A549 (cell line): ENCODE measurements at places on chromosomes 2 and 18.

DNA sequence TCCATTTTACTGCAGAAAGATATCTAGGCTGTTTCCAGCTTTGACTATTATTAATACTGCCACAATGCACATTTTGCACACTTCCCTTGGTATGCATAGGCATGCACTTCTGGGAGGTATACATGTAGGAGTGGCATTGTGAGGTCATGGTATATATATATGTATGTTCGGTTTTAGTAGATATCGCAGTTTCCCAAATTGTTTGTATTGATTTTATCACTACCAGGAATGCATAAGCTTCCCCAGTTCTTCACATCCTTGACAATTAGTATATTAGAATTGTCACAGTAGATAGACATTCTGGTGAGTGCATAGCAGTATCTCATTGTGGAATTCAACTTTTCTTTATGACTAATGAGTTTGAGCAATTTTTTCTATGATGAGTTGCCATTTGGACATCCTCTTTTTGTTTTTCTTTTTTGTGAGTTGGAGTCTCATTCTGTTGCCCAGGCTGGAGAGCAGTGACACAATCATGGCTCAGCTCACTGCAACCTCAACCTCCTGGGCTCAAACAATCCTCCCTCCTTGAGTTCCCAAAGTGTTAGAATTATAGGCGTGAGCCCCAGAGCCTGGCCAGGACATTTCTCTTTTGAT lies 4.2 kb upstream of the GRB14 start:
- no peak for DNase-seq

- no peak for DNase-seq
Measured at GRCh38 chr18:78721981-78722380, 257.6 kb upstream of the SALL3 start.

- DNase-seq, result no peak
Measured at GRCh38 chr18:13302040-13302439, 83.5 kb downstream of the LDLRAD4 start.

- DNase-seq, result no peak
Measured at GRCh38 chr2:106175086-106175850, 18.8 kb downstream of the UXS1 start.

DNA sequence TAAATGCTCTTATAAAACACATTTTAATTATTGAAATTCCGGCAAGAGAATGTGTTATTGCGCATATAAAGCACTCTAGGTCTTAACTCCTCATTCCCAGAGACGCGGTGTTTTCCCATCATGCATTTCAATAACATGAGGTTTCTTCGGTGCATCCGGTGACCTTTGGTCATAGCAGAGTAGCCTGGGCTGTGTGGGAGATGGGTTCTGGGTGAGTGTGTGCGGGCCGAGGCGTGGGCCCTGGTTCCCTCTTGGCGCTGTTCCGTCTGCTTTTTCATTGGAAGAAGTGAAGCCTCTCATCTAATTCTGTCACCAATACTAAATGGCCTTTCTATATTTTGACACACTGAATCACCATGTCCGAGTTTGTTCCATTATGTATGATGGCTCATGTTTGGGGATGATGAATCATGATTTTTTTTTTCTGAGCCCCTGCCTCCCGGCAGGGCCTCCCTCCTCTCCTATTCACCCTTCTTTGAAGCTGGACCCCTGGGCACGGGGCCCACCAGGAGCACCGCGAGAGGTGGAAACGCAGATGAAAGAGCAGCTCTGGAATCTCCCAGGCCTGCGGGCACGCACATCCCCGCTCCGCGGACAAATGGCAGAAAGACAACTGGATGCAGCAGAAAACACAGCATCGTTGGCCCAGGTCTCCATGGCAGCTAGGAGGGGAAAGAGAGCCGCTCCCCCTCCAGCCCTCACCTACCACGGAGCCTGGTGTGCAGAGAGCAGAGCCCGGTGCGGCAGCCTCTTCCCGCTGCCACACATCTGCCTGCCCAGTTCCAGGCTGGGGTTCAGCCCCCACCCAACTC lies 85.8 kb upstream of the HPCAL1 start:
- DNase-seq, result no peak

DNA sequence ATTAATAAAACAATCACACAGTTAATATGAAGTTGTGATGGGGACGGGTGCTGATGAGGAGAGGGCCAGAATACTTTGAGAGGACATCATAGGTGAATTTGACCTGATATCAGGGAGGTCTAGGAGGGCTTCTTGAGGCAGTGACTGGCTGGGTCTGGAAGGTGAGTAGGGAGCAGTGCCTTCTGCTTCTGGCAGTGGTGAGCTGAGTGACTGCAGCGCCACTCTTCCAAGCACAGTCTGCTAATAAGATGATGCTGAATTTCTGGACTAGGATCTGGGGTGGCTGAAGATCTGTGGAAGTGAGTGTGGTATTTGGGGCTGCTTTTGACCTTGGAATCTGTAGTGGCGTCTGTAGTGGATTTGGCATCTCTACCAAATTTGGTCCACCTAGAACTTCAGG lies 5.5 kb downstream of the DGKD start:
- DNase-seq, result no peak

DNA sequence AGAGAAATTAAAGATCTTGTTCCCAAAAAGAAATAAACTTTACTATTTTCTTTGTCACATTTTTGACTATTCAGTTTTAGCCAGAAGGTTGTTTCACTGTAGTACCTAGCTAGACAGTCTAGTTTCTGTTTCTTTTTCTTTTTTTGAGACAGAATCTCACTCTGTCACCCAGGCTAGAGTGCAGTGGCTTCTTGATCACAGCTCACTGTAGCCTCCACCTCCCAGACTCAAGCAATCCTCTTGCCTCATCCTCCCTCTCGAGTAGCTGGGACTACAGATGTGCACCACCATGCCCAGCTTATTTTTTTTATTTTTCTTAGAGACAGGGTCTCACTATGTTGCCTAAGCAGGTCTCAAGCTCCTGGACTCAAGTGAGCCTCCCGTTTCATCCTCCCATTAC lies 2.2 kb downstream of the RBM45 start:
- DNase-seq, result no peak

- DNase-seq, result no peak
Measured at GRCh38 chr2:160719116-160719515, 225.5 kb upstream of the RBMS1 start.

DNA sequence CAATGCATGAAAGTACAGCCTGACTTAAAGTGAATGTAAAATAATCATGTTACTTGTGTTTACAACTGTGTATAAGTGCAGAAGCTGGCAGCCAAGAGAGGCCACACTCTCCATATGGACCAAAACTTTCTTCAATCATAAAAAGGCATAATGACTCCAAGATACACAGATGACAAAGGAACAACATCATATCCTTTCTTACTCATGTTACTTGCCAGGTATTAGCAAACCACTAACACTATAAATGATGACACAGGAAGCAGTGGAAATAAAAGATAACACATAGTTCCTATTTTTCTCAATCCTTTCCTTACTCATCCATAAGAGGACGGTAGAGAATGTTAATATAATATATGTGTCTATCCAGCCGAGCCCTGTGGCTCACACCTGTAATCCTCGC lies 400.0 kb upstream of the CDH2 start:
- DNase-seq, result no peak

- no peak for DNase-seq
Measured at GRCh38 chr2:52880872-52881271, 886.7 kb upstream of the CHAC2 start.

DNA sequence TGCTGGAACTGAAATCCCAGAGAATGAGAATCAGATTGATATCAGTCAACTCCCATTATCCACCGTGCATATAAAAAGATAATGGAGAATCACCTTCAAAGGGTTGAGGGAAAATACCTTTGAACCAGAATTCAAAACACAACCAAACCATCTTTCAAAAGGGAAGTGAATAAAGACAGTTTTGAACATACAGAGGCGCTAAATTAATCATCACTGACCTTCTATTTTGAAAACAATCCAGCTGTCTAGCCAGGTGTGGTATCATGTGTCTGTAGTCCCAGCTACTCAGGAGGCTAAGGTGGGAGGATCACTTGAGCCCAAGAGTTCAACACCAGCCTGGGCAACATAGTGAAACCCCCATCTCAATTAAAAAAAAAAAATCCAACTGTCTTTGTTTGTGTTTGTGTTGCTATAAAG lies 63.6 kb downstream of the TRABD2A start:
- no peak for DNase-seq

DNA sequence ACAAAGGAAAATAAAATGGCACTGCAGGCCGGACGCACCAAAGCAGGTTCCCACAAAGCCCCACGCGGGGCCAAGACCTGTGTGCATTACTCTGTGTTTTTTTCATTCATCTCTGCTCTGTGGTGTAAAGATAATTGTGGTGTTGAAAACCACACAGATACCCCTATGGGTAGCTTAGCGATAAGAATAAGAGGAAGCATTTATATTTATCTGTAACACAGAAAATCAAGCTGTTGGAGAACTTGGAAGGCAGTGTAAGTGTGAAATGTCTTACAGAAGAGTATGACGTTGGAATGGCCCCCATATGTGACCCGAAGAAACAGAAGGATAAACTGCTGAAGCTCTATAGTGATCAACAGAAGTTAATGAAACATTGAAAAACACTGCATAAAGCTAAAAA lies 20.3 kb upstream of the MARCO start:
- DNase-seq, result no peak

DNA sequence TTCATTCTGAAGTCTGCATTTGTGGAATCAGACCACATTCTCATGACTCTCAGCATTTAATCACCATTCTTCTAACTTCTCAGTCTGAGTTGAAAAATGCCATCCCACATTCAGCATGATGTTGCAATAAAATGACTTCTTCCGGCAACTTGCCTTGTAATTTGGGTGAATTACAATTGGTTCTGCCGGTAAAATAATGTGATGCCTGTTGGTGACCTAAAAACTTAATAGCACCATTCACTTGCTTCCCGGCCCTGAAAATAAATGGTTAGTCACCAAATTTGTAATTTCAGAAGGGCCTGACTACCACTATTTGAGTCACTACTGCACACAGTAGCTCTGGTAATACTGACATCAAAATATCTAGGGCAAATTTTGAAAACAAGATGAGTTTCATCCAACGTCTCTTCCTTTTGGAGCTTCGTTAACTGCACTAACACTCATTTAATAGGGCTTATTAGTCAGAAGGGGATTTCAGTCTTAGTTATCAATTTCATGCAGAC lies 637.1 kb upstream of the CHAC2 start:
- no peak for DNase-seq

- DNase-seq, result peak; percentile 86
Measured at GRCh38 chr18:13003466-13003896, 12.3 kb downstream of the CEP192 start.

DNA sequence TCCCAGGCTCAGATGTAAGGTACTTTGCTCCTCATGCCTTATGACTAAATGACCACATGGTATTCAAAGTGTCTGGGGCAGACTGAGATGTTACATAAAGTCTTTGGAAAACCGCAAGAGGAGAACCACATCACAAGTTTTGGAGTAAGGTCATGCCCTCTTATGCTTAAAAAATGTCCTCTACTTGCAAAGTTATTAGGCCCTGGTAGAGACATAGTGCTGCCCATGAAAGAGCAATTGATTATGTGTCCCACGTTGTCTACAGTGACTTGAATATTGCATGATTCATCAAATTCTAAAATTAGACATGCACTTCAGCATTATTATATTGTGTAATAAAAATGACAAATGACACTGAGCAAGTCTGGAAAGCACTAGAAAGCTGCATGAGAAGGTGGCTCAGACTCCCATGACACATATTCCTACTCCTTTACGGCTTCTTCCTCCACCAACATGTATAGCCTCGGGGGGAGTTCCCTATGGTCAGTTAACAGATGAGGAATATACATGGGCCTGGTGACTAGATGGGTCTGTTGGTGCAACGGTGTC lies 602.6 kb upstream of the VRK2 start:
- DNase-seq, result no peak

DNA sequence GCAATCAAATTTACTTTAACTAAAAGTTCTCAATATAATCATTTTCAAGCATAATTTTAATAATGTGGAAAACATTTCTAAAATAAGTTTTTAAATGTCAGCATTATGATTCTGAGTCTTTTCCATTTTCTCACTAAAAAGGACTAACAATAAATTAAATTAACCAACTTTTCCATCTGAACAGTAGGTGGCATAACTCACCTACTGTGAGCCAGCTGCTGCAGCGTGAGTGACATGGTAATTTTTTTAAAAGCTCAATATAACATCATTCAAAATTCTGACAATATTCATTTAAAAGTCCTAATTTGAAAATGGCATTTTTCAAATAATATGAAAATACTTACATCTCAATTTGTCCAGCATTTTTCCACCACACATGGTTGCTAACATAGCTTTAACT lies 66.5 kb downstream of the DTNB start:
- peak; percentile 60 for DNase-seq
